ENCODE measurements at places on chromosomes 16 and 17.

- no peak for DNase-seq
Observed at GRCh38 chr17:17537311-17538099, 41.3 kb upstream of the RASD1 start.

GRCh38 chr16:67783353-67783725, 23.0 kb downstream of the RANBP10 start:
- no peak for DNase-seq

GRCh38 chr16:57801098-57801808, 1.0 kb downstream of the KIFC3 start:
- no peak for DNase-seq

- DNase-seq = no peak
Observed at GRCh38 chr17:15012351-15012980, 252.7 kb downstream of the PMP22 start.

DNA sequence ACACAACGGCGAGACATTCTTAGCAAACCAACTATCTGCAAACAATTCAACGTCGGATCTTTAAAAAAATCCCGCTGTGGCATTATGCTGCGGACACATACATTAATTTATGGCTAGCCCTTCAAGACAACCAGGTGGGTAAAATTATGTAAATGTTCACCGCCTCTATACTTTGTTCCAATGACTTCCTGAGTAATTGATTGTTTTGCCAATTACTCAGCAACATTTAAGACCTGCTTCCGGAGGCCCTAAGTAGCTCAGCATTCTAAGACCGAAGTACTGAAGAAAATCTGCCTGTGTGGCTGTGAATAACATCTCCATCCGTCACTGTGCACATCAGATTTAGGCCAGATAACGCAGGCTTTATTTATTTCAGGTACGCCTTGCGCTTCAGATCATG, 23.3 kb downstream of the QPRT start:
- no peak for DNase-seq

DNA sequence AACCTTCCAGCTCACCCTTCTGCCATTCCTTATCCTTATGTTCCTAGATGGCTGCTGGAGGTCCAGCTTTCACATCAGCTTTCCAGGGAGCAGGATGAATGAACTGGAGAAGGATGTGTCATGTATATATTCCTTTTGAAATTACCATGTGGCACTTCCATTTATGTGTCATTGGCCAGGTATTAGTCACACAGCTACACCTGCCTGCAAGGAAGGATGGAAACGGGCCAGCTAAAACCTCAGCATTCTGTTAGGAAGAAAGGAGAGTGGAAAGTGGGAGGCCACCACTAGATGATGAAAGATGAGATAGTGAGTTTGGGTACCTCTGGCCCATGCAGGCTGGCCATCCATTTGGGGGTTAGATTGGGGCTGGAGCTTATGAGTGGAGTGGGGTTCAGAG, 67.5 kb downstream of the KSR1 start:
- DNase-seq = no peak

DNA sequence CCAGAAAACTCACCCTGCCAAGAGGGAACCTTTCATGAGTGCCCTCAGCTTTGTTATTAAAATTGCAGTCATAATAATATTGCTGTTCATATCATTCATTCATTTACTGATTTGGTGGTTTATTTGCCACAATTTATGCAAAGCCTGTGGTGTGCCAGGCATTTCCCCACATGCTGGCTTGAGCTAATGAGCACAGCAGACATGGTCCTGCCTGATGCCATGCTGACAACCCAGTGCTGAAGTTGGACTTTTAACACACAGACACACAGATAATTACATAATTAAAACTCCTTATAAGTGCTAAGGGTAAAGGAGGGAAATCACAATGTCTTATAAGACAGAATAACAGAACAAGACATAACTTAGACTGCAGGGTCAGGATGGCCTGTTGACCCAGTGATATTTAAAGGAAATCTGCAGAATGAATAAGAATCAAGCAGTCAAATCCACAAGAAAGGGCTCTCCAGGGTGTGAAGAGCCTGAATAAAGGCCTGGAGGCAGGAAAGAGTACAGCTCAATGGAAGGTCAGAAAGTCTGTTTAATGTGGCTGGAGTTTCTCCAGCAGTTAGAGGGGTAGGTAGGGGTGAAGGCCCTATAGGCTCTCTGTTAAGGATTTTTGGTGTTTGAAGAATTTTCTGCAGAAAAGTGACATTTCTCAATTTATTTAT, 196.9 kb upstream of the CDH11 start:
- no peak for DNase-seq

DNA sequence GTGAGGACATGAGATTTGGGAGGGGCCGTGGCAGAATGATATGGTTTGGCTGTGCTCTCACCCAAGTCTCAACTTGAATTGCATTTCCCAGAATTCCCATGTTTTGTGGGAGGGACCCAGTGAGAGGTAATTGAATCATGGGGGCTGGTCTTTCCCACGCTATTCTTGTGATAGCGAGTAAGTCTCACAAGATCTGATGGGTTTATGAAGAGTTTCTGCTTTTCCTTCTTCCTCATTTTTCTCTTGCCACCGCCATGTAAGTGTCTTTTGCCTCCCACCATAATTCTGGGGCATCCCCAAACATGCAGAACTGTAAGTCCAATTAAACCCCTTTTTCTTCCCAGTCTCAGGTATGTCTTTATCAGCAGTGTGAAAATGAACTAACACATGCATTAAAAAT, 40.6 kb downstream of the CCT6B start:
- no peak for DNase-seq

DNA sequence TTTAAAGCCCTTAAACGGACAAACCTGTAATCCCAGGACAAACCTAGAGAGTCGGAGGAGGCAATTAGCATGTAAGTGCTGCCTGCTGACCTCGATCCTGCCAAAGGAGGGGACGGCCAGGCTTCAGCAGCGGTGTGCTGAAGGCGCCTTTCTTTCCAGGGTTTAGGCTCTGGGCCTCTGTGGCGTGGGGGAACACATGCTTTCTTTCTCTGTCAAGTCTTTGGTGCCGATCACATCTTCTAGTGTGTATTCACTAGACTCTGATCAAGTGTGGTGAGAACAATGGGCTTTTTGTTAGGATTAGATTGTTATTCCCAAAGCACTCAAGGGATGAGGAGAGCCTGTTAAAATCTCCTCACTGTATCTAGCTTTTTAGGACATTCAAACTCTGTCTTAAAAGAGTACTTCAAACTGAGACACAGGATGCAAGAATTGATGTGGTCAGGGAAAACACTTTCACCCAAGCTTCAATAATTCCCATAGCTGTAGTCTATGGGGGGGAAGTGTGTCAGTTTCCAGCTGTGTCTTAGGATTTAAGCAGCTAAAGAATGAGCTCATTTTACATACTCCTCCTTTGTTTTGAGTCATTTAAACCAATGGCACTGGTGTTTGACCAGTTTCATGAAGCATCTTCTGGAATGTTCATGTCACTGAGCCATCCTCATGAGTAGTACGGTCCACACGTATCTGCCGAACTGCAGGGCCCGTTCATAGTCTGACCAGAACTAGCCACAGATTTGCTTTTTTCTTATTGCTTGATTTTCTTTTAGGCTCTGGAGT, 51.2 kb downstream of the RPA1 start:
- DNase-seq = no peak

DNA sequence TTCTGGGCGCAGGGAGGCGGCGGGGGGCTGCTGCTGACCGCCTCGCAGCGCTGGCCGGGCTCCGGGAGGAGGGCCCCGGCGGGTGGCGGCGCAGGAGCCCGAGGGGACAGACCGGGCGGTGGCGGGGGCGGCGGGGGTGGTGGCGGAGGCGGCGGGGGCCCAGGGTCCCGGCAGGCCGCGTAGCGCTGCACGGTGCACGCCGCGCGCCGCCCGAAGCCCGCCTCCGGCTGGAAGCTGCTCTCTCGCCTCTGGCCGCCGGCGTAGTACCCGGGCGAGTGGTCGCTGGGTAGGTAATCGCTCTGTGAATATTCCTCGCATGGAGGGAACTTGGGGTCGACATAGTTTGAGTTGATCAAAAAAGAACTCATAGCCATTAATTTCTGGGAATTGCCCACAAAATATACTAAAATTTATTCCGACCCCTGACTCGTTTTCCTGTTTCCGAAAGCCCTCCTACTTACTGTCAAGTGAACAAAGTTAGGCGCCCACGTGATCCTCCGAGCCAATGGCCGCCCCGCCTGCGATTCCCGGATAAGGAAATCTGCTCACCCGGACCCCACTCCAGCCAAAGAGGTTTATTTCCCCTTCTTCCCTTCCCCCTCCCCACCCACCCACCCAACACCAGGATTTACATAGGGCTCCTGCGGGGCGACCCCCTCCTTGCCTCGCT, at the start of gene HOXB4:
TSS of gene HOXB4 (minus strand) at position 405 of the 670 bp plus-strand sequence. CDS start at position 374, 31 bp downstream.
- peak; percentile 65 for DNase-seq

GRCh38 chr17:66535611-66536010, 233.2 kb downstream of the PRKCA start:
- DNase-seq = no peak

GRCh38 chr16:24013864-24014645, 178.3 kb downstream of the PRKCB start:
- DNase-seq = peak; percentile 56

DNA sequence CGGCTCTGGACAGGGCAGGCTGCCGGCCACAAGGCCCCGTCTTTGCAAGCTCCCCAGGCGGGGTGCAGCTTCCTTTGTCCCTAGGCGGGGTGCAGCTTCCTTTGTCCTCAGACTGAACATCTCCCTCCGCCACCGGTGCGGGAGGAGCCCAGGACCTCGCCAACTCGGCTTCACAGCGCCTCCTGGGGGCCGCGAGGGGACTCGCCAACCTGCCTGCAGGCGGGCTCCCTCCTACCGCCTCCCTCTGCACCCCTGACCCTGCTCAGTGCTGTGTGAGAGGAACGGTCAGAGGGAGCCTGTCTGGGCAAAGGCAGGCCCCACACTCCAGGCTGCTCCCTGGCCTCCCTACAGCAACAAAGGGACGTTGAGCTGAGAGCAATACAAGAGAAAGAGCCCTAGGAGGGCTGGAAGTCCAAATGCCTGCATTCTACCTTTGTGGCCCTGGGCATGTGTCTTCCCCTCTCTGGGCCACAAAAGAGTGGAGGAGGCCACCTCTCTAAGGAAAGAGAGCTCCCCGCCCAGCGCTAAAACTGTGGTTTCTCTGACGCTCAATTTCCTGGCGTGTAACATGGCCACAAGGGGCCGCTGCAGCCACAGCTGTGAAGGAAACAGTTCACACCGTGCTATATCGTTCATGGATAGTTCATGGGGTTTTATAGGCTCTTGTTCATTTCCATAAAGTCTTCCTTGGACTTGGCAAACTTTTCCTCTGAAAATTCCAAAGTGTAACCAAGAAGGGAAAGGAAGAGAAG, 20.9 kb upstream of the KRT19 start:
- peak; percentile 83 for DNase-seq

- no peak for DNase-seq
Observed at GRCh38 chr17:79916991-79917901, 78.0 kb upstream of the CBX4 start.

GRCh38 chr16:73890186-73891128, 406.2 kb upstream of the PSMD7 start:
- DNase-seq = no peak

DNA sequence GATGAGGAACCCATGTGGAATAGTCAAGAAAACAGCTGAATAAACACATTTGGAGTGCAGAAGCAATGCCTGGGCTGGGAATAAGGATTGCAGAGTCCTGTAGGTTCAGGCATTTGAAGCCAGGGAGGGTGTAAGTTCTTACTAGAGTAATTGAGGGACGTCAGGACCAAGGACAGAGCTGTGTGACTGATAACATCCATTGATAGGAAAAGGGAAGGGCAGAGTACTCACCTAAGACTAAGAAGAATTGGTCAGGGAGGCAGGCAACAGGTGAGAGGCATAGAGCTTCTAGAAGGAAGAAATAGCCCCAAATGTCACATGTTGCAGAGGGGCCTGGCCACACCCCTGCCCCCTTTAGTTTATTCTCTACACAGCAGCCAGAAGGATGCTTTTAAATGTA, 79.8 kb upstream of the TMEM132E start:
- DNase-seq = no peak

DNA sequence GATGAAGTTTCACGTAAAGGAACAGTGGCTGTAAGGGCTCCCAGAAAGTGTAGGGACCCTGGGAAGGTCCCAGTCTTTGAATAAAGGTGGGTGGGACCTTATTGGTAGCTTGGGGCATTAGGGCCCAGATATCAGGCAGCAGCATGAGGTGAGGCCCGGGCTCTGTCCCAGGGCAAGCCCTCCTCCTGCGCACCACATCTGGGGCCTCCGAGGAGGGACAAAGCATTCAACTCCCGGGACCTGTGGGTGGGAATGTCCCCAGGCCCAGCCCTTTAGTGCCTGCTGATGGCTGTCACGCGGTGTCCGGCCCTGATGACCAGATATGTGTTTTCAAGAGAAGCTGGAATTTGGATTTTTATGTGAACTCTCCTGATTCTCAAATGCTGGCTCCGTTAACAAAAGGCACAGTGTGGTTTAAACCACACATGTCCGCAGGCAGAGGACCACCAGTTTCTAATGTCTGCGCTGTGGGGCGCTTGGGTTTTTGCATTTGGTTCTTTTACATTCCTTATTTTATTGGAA, 30.4 kb downstream of the RAI1 start:
- no peak for DNase-seq

All from activated naive CD4-positive, alpha-beta T cell treated with anti-CD3 and anti-CD28 coated beads, Interleukin-2, amount 50 U/mL, for 16 hours (primary cell).